ENCODE measurements at places on chromosomes 3 and 15.

GRCh38 chr3:23324745-23325144 is 121.6 kb downstream of the UBE2E2 start:
- DNase-seq = no peak

DNA sequence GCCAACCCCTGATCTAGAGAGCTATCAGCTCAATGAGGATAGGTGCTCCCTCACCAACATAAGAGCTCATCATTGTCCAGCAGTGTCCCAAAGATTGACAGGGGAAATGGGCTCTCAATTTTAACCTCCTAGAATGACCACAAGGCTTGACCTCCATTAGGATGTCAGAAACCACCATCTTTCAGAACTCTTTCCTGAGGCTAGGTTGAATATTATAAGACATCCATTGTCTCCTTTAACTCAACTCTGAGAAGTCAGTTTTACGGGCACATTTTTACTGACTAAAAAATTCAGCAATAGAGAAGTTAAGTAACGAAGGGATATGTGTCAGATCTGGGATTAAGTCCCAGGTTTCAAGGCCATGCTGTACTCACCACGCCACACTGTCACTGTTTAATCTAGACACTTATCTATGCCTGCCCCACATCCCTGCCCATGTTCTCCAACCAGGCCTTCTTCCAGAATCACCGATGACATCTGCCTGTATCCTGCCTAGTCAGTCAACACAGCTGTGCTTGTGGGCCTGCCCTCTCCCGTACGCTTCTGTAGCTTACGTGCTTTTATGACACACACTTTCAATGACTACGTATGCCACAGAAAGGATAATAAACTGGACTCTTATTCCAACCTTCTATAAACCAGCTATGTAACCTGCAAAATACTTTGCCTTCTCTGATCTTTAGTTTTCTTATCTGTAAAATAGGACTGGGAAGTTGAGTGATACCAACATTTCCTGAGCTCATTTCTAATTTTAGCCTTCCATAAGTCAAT is 17.1 kb upstream of the MUC13 start:
- DNase-seq = no peak

DNA sequence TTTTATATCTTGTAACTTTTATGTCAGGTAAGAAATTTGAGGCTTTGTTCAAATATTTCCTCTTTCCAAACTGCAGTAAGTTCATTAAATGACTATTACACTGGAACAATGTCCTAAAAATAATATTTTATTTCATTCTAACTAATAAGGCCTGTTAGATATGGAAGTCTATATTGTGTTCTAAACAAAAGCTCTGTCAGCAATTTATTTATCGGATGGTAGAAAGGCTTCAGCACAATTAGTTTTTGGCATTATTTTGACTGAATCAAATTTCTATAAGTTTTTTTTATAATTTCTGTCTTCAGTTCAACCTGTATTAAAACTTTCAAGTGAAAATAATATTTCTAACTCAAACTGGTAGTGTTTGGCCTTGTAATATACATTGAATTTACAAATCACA is 992.1 kb downstream of the EPHA3 start:
- DNase-seq = no peak

GRCh38 chr3:4672725-4673275 is 179.7 kb downstream of the ITPR1 start:
- no peak for DNase-seq

GRCh38 chr3:197242784-197243432 is 55.5 kb downstream of the DLG1 start:
- DNase-seq = no peak

DNA sequence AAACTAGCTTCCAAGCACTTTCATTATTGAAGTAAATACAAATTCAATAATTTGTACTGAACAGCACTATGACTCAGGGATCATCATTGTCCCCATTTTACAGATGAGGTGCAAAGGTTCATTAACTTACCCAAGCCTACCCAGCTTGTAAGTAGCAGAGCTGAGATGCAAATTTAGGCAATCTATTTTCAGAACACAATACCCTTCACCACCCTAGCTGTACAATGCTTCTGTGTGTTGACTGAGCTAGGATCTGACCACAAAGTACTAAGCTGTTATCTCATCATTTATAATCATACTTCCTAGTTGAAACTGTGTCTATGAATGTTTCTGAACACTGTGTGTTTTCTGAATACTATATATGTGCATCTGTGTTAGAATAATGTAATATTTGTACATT is 3.2 kb upstream of the ILDR1 start:
- DNase-seq = no peak

GRCh38 chr3:154779571-154779970 is 300.5 kb upstream of the MME start:
- DNase-seq = no peak

DNA sequence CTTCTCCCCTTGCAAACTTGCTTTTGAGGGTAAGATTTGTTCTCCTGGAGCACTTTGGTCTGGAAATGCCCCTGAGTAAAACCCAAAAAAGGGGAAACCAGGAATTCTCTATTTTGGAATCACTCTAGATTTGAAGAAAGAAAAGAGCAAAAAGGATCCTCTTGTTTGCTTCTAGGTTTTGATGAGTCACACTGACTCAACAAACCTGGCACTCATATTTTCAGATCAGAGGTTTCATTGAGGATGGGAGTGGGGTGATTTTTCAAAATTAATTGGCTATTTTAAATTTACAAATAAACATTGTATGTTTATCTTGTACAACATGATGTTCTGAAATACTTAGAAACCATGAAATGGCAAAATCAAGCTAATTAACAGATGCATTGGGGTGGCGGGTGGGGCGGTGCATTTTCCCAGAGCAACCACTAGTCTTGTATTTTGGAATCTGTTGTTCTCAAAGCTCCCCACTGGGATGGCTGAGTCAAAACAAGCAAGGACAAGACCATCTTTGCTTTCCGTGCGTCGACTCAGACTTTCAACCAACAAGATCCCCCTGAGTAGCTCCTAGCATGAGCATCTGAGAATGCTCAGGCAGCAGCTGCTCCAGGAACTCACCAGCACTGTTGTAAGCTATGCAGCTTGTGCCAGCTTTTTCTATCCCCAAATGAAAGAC is 451.4 kb downstream of the WDR72 start:
- no peak for DNase-seq

- no peak for DNase-seq
Observed at GRCh38 chr3:73683706-73684105, 59.0 kb upstream of the PDZRN3 start.

- DNase-seq = no peak
Observed at GRCh38 chr15:61715082-61715481, 345.2 kb downstream of the VPS13C start.

DNA sequence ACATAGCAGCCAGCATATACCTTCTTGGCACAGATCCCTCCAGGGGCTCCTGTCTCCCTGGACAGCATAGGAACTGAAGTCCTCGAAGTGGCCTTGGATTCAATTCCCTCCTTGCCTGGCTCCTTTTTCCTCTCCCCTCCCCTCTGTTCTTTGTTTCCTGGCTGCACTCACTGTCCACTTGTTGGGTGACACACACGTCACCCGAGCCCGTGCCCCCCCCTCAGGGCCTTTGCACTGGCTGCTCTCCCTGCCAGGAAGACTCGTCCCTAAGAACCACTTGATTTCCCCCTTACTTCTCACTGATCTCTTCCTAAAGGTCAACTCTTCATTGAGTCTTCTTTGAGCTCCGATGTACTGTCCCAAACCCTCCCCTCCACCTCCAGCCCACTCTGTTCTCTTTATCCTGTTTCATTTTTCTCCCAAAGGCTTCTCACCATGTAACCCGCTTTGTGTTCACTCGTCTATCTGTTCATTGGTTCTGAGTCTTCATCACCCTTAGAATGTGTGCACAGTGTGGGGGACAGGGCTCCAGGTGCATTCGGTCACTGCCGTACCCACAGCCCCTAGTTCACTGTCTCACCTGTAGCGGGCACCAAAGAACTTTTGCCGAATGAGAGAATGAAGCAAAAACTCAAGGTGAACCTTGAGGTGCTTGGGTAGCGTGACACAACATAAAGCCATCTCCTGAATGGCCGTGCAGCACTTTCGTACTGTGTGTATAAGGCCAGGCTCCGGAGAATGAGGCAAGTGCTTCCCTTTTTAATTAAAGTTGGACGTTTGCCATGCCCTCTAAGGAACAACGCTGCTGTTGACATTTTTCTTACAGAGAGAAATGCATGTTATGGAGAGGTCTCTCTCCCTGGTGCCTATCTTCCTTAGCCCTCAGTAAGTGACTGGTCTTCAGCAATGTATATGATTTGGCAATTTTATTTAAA is 74.0 kb downstream of the CHRNA7 start:
- no peak for DNase-seq

DNA sequence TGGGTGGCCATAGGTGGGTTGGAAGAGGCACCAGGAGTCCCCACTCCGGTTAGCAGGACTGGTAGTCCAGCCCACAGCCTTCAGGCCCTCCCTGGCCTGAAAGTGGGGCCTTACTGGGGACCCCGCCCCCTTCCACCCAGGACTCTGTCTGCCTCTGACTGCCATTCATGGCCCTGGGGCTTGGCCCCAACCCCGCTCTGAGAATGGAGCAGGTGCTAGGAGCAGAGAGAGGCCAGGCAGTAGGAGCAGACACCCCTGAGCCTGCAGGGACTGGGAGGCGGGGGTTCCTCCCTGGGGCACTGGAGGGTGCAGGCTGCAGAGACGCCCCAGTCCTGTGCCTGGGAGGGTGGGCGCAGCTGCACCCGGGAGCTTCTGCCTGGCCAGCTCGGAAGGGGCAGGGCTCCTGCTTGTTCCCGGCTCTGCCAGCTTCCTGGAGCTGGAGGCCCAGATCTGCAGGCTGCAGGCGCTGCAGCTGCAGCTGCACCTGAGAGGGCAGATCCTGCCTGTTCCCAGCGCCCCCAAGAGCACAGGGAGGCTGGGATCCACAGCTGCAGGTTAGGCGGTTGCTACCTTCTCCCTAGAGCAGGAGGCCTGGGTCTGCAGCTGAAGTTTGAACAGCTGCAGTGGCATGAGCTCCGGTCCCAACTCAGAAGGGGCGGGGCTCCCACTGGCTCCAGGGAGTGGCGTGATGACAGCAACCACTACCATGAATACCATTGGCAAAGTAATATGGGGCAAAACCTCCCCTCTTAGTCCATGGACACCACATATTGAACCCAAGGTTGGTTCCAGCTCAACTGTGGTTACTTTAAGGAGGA is 194.7 kb downstream of the SQOR start:
- DNase-seq = no peak

DNA sequence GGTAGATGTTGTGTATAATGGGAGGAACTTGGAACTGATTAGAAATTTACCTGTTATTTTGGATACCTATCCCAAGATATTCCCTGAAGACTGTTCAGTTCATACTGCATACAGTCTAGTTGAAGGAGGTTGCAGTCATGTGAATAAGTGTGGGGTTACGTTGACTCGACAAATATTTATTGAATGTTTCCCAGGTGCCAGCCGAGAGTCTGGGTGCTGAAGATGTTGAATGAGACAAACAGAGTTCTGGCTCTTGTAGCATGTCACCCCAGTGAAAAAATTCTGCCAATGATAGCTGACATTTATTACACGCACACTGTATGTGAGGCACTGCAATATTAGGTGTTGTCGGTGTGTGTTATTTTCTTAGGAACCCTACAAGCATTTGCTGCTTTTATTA is 176.0 kb downstream of the KCNMB2 start:
- no peak for DNase-seq

- DNase-seq = no peak
Observed at GRCh38 chr3:107452436-107452835, 70.3 kb upstream of the BBX start.

- no peak for DNase-seq
Observed at GRCh38 chr3:187017511-187018230, 87.3 kb downstream of the ST6GAL1 start.

DNA sequence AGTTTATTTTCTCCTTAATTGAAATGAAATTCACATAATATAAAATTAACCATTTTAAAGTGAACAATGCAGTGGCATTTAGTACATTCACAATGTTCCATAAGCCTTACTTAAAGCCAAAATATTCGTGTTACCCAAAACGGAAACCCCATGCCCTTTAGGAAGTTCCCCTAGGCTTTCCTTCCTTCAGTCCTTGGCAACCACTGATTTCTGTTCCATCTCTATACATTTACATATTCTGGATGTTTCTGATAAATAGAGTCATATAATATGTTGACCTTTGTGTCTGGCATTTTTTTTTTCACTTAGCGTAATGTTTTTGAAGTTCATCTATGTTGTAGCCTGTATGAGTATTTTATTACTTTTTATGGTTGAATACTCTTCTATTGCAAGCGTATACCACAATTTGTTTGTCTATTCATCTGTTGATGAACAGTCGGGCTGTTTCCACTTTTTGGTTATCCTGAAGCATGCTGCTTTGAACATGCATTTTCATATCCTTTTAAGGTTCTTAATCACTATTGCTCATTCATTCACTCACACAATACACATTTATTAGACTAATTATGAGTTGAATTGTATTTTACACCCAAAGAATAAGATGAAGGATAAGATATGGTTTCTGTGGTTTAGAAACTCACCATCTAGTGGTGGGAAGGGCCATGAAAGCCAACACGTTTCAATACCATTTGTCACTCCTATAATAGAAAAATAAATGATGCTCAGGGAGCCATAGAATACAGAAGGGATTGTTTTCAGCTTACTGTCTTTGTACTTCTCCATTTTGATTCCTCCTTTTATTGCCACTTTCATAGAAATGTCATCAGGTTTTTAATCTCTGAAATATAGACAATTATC is 408.2 kb upstream of the CBLB start:
- no peak for DNase-seq

GRCh38 chr15:67746450-67746849 is 78.9 kb upstream of the SKOR1 start:
- DNase-seq = no peak

GRCh38 chr15:98651036-98651481 is 2.7 kb downstream of the IGF1R start:
- no peak for DNase-seq

DNA sequence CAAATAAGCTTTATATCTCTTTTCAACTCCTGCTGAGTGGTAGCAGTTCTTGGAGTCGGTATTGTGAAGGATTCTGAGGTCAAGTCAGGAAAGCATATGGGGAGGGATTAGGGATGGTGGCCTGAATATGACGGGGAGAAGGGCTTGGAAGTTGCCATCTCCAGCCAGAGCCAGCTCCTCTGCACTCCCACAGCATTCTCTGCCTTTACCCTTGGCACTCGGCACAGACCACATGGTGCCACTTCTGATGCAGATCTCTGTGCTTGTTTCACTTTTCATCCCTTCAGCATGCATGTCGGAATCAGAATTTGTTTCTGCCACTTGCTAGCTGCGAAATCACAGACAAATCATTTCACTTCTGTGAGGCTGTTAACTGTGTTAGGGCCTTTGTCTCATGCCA is 52.5 kb downstream of the RAB11A start:
- DNase-seq = no peak

- no peak for DNase-seq
Observed at GRCh38 chr15:22961762-22962161, 18.4 kb downstream of the CYFIP1 start.

- no peak for DNase-seq
Observed at GRCh38 chr3:166444756-166445155, 607.5 kb upstream of the BCHE start.

DNA sequence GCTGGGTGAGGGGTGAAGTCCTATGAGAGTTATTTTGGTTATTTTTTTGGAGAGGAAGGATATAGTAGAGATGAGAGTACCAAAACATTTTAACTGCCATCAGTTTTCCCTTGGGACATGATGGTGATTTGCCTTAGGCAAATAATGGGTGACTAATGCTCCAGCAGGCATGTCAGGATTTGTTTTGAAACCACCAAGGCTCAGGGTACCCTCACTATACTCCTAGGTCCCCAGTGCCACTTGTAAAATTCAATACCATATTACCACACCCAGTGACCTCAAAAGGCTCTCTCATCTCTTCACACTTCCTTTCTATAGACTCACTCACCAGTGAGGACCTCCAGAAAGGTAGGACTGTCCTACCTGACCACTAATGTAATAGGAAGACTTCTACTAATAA is 83.6 kb downstream of the WDR72 start:
- DNase-seq = no peak

GRCh38 chr3:15387171-15387581 is 40.2 kb downstream of the METTL6 start:
- no peak for DNase-seq

Measured in GOT3 (cell line).